Kidney tubule cell (primary cell): ENCODE measurements at places on chromosomes 11 and 22.

GRCh38 chr22:37309211-37310074 is 27.1 kb downstream of the CYTH4 start:
- peak; percentile 22 for DNase-seq

DNA sequence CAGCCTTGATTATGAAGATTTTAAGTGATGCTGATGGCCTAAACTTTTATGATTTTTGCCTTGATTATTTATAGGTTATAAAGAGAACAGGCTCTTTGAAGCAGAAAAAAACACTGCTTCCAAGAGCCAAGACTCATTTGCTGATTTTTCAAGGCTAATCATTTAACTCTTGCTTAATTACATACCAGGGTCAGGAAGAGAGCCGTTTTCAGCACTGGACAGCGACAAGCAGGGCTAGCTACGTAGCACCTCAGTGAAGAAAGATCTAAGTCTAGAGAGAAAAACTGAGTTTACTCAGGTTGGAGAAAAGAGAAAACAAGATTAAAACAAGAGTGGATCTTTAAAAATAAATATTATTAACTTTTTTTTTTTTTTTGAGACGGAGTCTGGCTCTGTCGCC is 615.4 kb upstream of the B3GAT1 start:
- DNase-seq, result peak; percentile 35

- DNase-seq, result no peak
Observed at GRCh38 chr11:57560146-57560545, 7.3 kb downstream of the UBE2L6 start.

- DNase-seq, result no peak
Observed at GRCh38 chr22:29348041-29348440, 32.5 kb upstream of the RASL10A start.

DNA sequence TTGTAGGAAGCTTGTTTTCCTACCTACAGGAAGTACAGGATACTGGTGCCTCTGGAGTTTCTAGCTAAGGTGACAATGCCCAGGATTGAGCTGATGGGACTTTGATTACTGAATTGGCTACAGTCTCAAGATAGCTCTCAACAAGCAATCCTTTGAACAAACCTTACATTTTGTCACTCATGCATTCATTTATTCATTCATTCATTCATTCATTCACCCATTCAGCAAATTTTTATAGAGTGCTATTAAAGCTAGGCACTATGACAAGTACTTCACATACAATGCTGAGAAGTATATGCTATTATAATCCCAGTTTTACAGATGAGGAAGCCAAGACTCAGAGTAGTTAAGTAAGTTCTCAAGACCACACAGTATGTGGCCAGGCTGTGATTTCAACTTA is 103.1 kb upstream of the MTMR2 start:
- no peak for DNase-seq

GRCh38 chr22:22810471-22810870 is 77.1 kb upstream of the IGLL5 start:
- no peak for DNase-seq

GRCh38 chr11:116740741-116741140 is 32.0 kb downstream of the BUD13 start:
- DNase-seq, result no peak

DNA sequence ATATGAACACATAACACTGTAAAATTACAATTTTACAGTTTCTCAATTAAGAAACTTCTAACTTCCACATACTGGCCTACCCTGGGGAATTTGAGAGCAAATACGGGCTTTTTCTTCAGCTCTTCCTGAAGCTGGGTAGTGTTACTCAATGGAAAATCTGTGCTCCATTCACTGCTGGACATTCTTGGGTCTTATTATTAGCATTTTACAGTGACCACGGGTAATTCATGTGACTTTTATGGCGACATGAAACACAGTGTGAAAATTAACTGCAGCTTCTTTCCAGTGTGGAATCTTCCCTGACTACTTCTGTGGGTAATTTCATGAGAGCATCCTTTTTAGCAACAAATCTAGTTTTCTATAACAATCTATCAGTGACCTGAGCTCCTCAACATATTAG is 423.7 kb upstream of the ANO5 start:
- DNase-seq, result no peak

GRCh38 chr22:38437416-38437815 is 17.6 kb downstream of the KCNJ4 start:
- DNase-seq, result no peak

DNA sequence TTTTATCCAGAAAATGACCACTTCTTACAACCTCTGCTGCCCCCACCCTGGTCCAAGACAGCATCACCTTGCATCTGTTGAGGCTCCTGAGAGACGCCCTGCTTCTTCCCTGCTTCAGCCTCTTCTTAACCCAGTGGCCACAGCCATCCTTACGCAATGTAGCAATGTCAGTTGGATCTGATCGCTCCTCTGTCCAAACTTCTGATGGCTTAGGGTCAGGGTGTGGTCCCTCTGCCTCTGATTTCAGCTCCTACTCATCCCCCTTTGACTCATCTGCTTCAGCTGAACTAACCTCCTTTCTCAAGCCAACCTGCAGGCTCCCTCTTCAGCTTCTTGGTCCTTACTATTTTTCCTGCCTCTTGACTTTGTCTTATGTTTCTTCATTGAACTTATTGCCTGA is 280.8 kb downstream of the KIRREL3 start:
- no peak for DNase-seq

GRCh38 chr11:35178873-35179272 is 39.9 kb downstream of the CD44 start:
- peak; percentile 29 for DNase-seq

DNA sequence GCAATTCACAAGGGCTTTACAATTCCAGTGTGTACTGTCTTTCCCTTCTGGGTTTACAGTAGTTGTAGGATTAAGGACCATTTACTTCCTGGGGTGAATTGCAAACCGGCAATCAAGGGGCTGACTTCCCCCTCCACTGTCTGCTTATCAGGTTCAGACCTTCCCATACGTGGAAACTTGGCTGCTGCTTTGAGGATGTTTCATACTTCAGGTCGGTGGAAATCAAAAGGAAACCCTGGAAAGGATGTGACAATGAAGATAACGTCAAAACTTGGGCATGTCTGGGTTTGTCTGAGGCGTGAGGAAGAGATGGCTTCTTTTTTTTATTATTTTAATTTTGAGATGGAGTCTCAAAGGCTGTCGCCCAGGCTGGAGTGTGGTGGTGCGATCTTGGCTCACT is 2.1 kb upstream of the RTCB start:
- DNase-seq, result no peak

- DNase-seq, result no peak
Observed at GRCh38 chr11:112565551-112565950, 304.9 kb upstream of the PLET1 start.

DNA sequence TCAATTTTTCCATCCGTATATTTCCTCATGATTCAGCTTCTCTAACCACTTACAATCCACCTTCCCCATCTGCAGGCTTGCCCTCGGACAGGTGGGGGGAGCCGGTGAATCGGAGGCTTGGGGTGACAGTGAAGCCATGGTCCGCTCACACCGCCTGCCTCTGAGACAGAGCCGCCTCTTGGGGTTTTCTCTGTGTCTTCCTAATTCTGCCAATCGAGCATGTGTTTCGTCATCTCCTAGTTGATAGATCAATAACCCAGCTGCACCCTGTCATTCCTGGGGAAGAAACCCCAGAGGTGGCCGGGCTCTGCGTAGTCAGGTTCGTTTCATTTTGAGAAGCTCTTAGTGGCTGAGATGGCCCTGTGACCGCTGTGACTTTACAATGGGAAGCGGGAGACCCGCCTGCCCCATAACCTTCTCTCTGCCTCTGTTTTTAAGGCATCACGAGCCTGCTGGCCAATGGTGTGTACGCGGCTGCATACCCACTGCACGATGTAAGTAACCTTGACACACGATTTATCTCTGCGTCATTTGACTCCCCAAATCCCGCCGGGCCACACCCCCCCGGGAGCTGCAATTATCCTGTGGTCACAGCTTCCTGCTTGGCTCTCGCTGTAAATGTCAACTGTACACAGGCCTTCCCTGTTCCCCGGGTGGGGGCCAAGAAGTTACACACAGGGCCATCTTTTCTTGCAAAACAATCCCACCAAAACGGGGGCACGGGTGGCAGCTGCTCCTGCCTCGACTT is 33.3 kb downstream of the ANO1 start:
- DNase-seq, result peak; percentile 25

- peak; percentile 22 for DNase-seq
Observed at GRCh38 chr11:87454241-87454640, 416.5 kb downstream of the TMEM135 start.

DNA sequence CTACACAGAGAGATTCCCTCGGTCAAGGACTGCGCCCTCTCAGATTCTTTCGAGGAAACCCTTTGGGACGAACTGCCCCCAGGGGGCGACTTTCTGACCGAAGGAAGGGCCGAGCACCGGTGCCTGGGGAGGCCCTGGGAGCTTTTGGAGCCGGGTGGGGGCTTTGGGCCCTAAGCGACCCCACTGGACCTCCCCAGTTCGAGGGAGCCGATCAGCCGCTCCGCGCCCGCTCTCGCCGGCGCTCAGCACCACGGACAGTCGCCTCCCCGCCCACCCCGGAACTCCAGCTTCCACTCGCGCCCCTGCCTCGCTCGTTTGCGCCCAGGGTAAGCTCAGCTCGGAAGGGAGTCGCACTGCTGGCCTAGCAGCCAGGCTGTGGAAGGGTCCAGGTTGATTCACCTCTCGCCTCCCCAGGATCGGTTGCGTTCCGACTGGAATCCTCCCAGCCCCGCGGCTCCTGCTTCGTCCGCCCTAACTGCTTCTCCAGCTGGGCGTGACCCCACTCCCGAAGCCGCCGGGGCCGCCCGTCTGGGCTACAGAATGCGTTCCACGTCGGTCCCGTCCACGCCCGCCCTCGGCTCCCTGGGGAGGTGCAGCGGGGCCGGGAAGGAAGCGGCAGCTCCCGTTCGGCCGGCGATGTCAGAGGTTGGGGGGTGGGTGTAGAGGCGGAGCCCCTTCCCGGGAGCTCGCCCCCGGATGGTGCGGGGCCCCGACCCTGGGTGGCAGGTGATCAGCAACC is 428 bp downstream of the SCN3B start:
- peak; percentile 46 for DNase-seq

DNA sequence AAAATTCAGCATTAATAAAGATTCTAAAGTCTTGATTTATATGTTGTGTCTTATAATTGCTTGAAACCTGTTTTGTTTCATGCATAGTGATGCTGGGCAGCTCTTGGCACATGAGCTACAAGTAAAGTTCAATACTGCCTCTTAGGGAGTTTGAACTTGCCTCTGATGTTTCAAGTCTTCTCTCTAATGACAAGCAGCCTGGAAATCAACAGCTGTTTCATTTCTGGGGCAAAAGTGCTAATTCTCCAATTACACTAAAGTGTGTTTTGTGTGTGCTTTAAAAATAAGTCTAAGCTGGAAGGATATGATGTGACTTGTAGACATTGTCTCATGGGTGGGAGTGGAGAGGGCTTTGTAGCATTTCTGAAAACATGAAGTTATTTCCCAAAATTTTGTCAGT is 23.7 kb upstream of the SESN3 start:
- DNase-seq, result no peak

DNA sequence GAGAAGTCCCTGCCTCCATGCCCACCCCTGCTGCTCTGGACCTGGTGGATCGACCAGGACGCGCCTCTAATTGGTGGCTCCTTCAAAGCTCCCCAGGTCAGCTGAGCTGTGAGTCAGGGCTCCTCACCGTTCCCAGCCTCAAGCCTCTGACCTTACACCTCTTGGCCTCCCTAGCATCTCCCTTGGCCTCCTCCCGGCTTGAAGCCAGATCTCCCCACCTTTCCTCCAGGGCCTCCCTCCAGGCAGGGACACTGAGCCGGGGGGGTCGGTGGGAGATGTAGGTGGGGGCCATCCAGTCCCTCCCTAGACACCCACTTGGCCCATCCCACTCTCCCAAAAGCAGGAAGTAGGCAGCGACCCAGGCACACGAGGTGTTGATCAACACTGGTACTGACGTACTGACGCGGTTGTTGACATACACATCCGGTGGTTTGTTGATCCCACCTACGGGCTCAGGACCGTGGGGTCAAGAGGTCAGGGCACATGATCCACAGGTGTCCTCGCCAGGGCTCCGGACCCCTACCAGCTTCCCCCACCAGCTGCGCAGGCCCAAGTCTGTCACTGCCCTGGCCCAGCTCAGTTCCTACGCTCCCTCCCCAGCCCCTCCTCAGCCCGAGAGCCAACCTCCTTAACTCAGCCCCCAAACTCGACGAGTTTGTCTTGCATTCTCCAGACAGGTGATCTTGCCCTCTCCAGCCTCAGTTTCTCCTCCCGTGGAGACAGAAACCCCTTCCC is 802 bp downstream of the ATG2A start:
- DNase-seq, result peak; percentile 55

DNA sequence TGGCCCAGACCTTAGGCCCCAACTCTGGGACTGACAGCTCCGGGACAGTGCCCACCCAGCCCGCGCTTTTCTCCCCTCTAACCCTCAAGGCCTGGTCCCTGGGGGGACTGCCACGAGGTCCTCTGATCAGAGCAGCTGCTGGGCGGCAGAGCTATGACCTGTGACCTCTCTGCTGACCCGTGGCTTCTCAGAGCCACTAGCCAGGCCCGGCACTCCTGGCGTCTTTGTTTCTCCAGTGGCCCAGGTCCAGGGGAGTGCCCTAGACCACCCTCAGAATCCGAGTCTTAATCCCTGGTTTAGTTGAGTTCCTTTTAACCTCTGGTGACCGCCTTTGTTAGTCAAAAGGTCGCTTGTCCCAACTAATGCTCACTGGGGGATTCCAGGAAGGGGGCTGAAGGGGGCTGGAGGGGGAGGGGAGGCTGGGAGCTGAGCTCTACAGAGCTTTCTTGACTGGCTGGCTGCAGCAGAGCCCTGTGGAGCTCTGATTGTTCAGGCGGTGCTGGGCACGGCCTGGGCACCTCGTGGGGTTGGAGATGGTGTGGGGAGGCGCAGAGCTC is 1.2 kb downstream of the FBLN1 start:
- DNase-seq, result no peak

- DNase-seq, result no peak
Observed at GRCh38 chr11:79017811-79018210, 423.0 kb downstream of the TENM4 start.

DNA sequence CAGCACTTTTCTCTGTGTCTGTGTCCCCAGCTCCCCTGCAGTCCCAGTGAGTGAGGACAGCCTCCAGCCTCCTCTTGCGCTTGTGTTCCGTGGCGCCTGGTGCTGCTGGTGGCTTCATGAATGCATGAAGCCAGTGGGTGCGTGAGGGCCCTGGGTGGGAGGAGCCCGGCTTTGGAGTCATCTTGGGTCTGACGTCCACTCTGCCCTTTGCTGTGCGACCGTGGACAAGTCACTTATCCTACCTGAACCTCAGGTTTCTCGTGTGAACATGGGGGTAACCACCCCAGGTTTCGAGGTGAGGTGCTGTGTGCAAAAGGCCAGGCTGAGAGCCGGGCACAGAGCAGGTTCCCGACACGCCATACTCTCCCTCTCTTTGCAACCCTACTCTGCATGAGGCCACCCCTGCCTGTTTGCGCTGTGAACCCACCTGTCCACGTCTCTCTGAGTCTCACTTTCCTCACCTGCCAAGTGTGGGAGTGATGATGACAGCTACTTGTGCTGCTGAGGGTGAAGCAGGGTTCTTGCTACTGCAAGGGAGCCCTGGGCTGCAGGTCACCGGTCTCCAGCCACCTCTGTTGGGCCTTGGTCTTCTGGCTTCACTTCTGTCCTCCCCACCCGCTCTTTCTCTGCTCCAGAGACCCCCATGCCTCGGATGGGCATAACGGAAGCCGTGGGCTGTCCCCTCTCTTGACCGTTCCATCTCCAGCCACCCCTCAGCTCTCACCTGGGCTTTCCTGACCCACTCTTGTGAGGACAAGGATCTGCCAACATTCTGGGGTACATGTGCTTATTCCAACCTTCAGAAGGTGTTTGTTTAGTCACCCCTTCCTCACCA is 537.6 kb downstream of the TBC1D22A start:
- DNase-seq, result no peak

GRCh38 chr22:36435516-36436415 is 45.7 kb downstream of the TXN2 start:
- DNase-seq, result peak; percentile 53

- DNase-seq, result no peak
Observed at GRCh38 chr22:46346680-46347405, 11.3 kb downstream of the TRMU start.

- DNase-seq, result no peak
Observed at GRCh38 chr11:43644621-43645299, 35.8 kb upstream of the HSD17B12 start.
